ENCODE measurements at places on chromosomes 5 and 9. TPM values are rescaled to one million over a fixed set of nuclear protein-coding genes. Genes with fewer than 3 reads are reported as not detected.

- peak; percentile 64 for DNase-seq
Measured at GRCh38 chr9:34171753-34172535, 6.9 kb upstream of the UBAP1 start.

DNA sequence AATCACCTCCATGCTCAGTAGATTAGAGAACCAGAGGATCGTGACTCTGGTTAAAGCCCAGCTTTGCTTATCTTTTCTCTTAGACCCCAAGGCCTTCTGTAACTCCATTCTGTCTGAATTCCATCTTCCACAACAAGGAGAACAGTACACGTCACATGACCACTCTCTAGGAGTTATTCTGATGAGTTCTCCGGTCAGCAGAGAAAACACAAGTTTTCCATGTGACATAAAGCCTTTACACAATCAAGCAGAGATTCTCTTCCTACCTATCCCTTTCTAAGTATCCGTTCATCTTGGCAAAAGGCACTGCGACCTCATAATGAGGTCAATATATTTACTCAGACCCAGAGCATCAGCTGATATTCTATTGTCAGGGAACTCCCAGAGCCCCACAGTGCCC lies 112.3 kb downstream of the TRPM6 start:
- no peak for DNase-seq

- no peak for DNase-seq
Measured at GRCh38 chr9:25889661-25890060, 211.4 kb upstream of the TUSC1 start.

DNA sequence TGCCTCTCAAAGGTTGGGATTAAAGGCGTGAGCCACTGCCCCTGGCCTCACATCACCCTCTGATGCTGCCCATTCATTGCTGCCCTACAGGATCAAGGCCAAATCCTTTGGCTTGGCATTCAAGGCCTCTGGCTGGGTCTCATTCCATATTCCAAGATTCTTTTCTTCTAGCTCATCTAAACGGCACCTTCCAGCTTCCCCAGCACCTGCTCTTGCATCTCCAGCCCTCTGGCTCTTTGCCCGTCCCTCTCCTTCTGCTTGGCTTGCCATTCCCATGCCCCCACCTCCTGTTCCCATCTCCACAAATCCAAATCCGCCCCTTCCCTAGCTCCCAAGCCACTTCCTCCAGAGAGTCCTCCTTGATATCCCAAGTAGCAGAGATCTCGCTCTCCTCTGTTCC lies 33.1 kb downstream of the CORO2A start:
- DNase-seq, result no peak

Gene C1QTNF2
- total RNA-seq, result not detected

Gene LIX1
- total RNA-seq, result not detected

Gene BTNL8
- not detected for total RNA-seq

Gene SLC34A1
- not detected for total RNA-seq

Gene POU5F2
- 0.40 TPM for total RNA-seq

Gene CYSRT1
- 0.23 TPM for total RNA-seq

Data from activated CD4-positive, alpha-beta T cell treated with anti-CD3 and anti-CD28 coated beads for 36 hours (primary cell).